ENCODE measurements at places on chromosomes 1 and 21.

GRCh38 chr1:185404291-185404690, 87.2 kb upstream of the IVNS1ABP start:
- DNase-seq: no peak

DNA sequence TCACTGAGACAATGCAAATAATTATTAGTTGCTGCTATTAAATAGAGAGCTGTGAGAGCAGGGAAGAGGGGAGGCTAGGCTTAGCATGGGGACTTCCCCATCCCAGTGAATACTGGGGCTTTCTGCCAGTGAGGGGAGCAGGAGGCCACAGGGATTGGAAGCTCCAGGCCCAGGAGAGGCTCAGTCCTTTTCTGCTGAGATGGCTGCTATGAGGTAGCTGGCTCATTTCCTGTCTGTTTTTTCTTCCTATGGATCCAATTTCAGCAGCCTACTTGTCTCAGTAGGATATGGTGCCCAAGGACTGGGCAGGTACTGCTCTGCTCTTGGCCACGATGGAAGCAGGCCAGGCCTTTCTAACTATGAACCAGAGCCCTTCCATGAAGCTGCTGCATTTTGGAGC, 10.0 kb downstream of the STMN1 start:
- no peak for DNase-seq

- no peak for DNase-seq
Measured at GRCh38 chr1:50066806-50067205, 41.9 kb upstream of the ELAVL4 start.

DNA sequence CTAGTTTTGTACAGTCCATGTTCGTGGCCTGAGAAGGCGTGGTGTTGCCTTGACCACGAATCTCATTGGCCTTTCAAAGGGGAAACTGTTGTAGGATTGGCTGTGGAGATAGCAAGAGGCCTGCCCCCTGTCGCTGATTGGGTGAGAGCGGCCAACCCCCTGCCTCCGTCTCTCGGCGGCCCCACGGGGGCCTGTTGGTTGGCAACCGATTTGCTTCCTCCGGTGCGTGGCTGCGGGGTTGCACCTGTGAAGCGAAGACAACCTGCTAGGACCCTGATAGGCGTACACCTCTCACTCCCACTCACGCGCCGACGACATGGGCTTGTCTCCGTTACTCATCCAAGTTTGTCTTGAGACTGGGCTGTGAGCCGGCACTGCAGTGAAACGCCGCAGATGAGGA, at the start of gene UBE2U:
UBE2U (plus strand) TSS at position 204 of the 400 bp plus-strand sequence. CDS start 428 bp downstream, outside the sequence.
- DNase-seq: no peak

- no peak for DNase-seq
Measured at GRCh38 chr21:24445517-24445916, 1161.8 kb downstream of the MRPL39 start.

- no peak for DNase-seq
Measured at GRCh38 chr1:21439721-21440629, at the start of gene NBPF3. TSS of gene NBPF3 (plus strand) at chr1:21440137. CDS start at chr1:21445087, 4,950 bp downstream.

DNA sequence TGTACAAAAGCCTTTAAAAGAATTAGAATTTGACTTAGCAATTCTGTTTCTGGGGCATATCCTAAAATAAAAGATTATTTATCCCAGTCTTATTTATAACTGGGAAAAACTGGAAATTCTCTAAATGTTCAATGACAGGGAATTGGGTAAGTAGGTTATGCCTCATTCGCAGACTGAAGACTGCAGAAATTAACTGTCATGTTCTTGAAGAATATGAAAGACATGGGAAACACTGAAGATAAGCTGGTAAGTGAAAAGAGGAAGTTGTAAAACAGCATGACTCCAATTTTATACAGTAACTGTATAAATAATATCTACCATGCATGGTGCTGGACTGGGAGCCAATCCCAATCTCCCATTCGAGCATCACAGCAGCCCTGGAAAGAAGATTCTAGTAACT, 50.6 kb upstream of the SLC2A1 start:
- DNase-seq: no peak

GRCh38 chr1:100816049-100816448, 78.6 kb downstream of the EXTL2 start:
- no peak for DNase-seq

DNA sequence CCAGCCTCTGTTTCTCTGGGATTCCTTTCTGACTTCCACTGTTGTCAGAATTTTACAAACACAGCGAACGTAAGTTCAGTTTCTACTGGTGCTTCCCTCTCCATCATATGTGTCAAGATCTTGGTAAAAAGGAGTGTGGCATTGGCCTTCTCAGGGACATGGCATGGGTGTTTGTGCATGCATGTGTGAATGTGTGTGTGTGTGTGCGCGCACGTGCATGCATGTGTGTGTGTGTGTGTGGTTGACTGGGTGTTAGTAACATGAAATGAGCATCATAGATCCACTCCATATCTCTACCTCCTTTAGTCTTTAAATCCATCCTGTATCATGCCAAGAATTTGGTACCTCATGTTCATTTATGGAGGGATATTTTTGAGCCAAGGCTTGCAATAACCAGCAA, 411.3 kb downstream of the NPHP4 start:
- no peak for DNase-seq

DNA sequence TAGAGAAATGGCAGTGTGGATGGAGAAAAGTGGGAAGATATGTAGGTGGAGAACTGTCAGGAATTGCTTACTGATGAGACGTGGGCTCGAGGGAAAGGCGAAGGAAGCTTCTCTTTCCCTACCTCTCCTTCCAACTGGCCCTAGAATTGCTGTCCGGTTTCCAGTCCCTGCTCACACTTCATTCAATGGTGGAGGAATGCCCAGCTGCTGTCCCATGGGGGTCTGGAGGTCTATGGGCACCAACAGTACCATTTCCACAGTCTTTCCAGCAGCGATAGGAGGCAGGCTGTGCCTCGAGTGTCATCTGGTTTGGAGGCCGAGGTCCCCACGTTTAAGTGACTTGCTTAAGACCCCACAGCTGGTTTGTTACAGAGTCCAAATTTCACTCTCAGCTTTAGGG, 31.5 kb upstream of the CD1D start:
- DNase-seq: no peak

DNA sequence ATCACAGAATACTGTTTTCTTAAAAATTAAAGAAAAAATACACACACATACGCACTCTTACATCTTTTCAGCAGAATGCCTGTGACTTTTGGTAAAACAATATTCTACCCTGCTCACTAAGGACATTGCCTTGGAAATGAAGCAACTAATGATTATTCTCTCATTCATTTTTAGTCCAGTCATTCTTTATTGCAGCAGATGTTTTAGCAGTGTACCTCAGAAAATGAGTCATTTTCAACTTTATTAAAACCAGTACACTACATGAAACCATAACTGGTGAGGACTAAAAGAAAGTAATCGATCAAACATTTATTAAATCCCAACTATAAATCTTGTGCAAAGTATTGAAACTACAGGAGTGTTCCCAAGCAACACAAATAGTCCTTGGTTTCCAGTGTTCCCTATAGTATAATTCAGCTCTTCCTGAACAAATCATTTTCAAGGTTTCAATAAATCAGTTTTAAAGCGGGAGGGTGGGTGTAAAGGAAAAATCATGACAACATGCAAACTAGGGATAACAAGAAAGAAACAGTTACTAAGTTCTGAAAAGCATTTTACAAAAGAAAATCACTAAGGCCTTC, 114.2 kb downstream of the ADGRL4 start:
- no peak for DNase-seq

DNA sequence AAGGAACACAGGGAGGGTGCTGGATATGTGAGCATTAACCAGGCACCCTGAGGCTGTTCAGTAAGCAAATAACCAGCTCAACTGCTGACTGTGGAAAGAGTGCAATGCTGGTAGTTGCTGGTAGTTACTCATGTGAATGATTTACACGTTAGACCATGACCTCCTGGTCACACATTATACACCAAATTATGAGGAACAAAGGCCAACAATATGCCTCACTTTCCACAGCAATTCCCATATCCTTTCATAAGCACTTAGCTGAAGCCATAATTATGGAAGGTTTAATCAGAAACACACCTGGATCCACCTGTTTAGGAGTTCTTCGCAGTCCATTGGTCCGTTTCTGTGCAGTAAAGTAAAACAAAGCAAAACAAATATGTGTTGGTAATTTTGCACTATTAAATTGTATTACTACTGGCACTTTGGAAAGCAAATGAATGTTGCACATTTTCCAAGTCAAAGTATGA, 281.8 kb downstream of the VAV3 start:
- no peak for DNase-seq

DNA sequence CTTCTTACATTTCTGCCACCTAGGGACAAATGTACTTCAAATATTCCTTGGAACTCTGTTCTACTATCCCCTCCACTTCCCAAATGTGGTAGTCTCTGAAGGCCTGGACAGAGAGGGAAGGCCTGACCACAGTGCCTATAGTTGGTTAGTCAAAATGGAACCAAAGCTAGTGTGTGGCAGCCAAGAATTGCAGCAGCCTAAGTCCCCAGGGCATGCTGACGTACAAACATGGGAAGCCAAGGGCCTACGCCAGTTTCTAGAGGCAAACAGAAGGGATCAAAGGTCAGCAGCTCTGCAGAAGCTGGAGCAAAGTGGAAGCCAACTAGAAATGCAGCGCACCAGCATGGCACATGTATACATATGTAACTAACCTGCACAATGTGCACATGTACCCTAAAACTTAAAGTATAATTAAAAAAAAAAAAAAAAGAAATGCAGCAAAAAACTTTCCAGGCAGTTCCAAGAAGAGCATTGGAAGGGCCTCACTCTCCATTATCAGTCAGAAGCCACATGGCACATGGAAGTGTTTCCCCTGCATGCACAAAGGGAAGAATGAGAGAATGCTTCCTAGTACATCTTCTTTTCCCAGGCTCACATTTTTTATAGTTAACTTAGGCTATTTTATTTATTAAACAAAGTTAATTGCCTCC, 39.4 kb upstream of the GADD45A start:
- DNase-seq: no peak

DNA sequence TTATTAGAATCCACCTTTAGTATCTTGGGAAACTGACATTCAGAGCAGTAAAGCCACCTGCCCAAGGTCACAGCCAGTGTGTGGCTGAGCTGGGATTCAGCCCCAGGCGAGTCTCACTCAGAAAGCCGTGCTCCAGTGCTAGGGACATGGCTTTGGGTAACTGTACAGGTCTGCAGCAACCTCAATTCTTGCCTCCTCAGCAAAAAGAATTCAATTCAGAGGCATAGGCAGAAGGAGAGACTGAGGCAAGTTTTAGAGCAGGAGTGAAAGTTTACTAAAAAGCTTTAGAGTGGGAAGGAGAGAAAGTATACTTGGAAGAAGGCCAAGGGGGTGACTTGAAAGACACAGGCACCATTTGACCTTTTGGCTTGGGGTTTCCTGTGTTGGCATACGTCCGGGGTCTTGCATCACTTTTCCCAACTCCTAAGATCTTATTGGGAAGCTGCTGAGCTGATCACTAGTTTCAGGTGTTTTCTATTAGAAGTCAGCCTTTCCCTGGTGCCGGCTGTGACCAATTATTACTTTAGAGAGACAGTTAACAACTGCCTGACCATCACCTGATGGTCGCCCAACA, 529.3 kb downstream of the MATN1 start:
- no peak for DNase-seq

GRCh38 chr1:206070627-206071304, 17.8 kb downstream of the RHEX start:
- DNase-seq: no peak

- DNase-seq: no peak
Measured at GRCh38 chr21:27787046-27787445, 820.2 kb upstream of the ADAMTS5 start.

- DNase-seq: no peak
Measured at GRCh38 chr1:94281361-94282142, 44.2 kb upstream of the ARHGAP29 start.

DNA sequence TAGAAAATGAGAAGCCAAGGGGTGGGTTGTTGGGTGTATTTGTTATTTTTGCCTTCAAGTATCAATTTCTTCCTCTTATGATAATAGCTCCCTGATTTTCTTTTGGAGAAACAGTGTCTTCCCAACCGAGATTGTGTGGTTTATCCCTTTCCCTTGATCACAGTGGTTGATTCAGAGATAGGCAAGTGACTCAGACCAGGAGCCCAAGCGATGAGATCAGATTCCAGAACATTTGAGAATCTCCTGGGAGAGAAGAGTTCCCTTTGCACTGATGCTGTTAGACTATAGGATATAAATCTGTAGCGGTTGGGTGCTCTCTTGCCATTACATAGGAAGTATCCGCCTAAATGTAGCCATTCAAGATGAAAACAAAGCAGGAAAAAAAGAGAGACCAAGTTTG, 90.1 kb upstream of the WDR26 start:
- DNase-seq: no peak

GRCh38 chr1:165490175-165490574, 45.2 kb upstream of the RXRG start:
- DNase-seq: no peak

- DNase-seq: no peak
Measured at GRCh38 chr1:36905941-36906340, 128.4 kb downstream of the GRIK3 start.

DNA sequence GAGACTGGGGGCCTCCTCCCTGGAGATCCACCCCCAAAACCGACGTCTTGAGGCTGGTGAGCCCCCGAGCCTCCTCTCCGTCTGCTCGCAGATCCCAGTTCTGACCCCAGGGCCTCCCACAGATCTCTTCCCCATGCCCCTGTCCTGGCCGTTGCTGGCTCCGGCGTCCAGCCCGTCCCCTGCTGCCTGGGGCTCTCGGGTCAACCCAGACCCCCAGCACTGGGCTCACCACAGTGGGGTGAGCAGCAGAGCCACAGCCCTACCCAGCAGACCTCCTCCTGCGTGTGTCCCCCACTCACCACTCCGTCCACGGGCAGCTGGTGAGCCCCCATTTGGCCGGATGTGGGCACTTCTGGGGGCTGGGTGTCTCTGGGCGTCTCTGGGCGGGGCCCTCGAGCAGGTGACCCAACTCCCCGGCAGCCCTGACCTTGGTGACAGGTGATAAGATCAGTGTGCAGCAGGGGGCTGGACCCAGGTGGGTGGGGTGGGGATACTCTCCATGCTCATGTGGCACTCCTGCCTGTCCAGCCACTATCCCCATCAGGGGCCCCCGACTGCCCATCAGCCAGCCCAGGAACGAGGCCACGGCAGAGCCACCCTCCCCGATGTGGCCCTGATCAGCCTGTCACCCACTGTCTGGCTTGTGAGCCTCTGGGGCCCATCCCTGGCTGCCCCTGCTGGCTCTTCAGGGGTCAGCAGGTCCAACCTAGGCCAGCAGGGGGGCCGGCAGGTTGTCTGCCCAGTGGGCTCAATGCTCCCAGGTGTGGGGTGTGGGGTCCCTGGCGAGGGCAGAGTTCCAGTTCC, 709 bp downstream of the TNFRSF14 start:
- DNase-seq: no peak

GRCh38 chr1:33093004-33093403, 12.1 kb downstream of the AZIN2 start:
- DNase-seq: no peak

DNA sequence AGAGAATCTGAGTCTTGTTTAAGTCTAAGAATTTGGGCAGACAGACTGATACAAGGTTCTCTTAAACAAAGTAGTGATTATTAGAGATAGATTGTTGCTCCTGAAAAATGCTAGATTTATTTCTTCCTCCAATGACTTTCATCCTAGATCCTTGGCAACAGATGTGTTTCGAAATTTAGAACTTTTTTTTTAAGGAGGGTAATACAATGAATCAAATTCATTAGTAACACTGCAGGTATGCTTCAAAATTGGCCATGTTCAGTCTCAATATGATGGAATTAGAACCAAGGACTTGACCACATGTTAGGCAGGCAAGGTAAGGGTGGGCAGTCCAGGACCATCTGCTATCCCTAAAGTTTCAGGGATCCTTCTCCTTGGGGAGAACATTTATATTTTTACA, 4.5 kb upstream of the LCE1F start:
- DNase-seq: no peak

Data from non-pigmented ciliary epithelial cell (primary cell).